NCI-H345 (cell line): ENCODE measurements at places on chromosomes 7 and 10.

DNA sequence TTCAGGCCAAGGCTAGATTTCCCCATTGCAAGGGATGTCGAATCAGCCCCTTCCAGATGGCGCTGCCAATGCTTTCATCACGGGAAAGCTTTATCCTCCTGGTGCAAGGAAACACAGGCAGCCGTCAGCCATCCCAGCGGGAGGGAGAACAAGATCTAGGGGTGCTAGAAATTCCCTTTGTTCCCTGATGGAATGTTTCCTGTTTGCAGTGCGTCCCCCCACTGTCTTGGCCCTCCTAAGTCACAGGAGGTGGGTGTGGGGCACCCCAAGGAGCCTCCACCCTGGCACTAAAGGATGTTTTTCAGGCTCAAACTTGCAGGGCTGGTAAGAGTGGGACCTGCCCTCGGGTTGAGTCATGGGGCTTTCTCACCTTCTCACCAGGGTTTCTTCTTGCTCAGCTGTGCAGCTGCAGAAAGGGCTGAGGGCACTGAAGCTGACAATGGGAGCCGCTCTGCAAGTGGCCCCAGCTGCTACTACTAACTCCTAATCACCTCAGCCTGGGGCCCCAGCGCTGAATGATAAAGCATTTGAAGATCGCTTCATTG lies 103.6 kb downstream of the PRPF18 start:
- DNase-seq, result peak; percentile 38

GRCh38 chr10:6699336-6699735 lies 119.3 kb upstream of the PRKCQ start:
- DNase-seq, result no peak

DNA sequence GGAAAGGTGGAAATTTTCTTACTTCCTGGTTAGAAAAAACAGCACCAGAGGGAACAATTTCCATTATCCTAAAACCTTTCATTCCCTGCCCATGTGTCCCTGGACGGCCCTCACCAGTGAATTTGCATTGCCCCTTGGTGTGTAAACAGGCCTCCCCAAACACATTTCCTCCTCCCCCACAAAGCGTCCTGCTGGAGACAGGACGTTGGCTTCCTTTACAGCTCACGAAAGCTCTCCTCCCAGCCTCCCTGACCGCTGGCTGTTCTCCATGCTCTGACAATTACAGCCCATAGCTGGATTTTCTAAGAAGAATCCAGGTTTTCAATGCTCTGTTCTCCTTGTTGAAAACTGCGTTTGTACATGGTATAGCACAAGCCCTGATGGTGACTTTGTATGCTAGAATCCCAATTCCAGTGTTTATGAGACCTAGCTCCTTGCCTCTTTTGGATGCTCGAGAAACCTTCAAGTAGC lies 724.2 kb upstream of the CELF2 start:
- DNase-seq, result no peak

GRCh38 chr10:108808228-108808627 lies 1115.1 kb downstream of the XPNPEP1 start:
- no peak for DNase-seq

DNA sequence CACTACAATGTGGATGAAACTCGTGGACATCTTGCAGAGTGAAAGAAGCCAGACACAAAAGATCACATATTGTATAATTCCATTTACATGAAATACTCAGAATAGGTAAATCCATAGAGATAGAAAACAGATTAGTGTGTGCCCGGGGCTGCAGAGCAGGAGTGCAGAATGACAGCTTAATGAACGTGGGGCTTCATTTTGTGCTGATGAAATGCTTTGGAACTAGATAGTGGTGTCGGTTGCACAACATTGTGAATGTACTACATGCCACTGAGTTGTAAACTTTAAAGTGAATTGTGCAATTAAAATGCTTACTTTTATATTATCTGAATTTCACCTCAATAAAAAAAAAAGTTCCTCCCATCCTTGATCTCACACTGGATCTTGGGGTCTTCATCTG lies 31.8 kb upstream of the CARD11 start:
- DNase-seq, result no peak
